H1 (cell line): ENCODE measurements at places on chromosomes 7 and 10.

DNA sequence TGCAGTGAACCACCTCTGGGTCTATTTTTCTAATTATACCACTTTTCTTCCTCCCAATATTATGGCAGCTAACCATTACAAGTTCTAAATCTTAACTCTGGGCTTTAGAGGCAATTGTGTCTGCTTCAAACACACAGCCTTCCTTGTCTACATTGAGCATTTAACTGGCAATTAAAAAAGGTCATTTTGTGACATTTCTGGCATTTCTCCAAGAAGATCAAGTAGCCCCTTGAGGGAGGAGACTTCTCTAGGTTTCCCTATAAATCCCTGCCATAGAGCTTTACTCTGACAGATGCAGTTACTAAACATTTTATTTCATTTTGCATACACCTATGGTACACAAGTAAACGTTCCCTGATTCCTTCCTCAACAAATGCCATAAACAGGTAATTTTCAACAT lies 33.4 kb upstream of the FAM133B start:
- DNase-seq: no peak

- DNase-seq: no peak
Observed at GRCh38 chr7:150337179-150337578, 4.2 kb downstream of the RARRES2 start.

GRCh38 chr7:16271990-16272665 lies 149.2 kb downstream of the CRPPA start:
- DNase-seq: no peak

- DNase-seq: no peak
Observed at GRCh38 chr10:22795546-22795945, 81.2 kb upstream of the PIP4K2A start.

- DNase-seq: no peak
Observed at GRCh38 chr7:139034855-139035585, 822 bp downstream of the ZC3HAV1L start.

GRCh38 chr7:117323851-117324711 lies 1.2 kb upstream of the WNT2 start:
- no peak for DNase-seq

- DNase-seq: no peak
Observed at GRCh38 chr10:36002445-36002844, 360.3 kb upstream of the FZD8 start.

DNA sequence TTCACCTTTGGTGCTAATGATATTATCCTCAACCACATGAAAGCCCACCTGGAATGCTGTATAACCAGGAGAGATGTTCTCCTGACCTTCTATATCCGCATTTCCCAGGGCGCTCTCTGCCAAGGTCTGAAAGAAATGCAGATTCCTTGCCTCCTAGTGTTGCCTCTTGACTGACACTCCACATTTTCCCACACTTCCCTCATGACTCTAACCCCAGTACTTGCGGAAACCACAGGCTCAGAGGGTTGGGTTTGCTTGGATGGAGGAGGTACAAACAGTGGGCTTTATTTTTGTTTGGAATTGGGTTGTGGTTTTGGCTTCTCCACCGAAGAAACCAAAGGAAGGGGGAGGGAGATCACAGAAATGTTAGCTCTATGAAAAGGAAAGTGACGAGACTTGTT lies 222.9 kb upstream of the CELF2 start:
- DNase-seq: no peak
